ENCODE measurements at places on chromosomes 3 and 15.

- no peak for DNase-seq
Observed at GRCh38 chr3:141330718-141331376, 37.5 kb upstream of the ZBTB38 start.

DNA sequence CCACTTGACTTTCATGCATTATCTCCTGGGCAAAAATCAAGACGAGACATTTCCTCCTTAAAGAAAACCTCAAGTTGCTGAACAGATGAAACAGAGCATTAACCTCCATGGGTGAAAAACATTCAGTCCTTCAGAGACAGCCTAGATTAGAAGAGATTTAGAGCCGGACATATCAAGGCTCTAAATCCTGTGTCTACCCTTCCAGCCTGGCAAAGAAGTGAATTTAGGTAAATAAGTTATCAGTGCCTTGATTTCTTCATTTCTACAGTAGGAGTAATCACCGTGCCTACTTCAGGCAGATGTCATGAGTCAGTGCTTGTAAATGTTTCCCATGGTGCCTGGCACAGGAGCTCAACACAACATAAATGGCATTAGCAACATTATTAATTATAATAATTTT, 159.3 kb upstream of the PRICKLE2 start:
- DNase-seq: no peak

DNA sequence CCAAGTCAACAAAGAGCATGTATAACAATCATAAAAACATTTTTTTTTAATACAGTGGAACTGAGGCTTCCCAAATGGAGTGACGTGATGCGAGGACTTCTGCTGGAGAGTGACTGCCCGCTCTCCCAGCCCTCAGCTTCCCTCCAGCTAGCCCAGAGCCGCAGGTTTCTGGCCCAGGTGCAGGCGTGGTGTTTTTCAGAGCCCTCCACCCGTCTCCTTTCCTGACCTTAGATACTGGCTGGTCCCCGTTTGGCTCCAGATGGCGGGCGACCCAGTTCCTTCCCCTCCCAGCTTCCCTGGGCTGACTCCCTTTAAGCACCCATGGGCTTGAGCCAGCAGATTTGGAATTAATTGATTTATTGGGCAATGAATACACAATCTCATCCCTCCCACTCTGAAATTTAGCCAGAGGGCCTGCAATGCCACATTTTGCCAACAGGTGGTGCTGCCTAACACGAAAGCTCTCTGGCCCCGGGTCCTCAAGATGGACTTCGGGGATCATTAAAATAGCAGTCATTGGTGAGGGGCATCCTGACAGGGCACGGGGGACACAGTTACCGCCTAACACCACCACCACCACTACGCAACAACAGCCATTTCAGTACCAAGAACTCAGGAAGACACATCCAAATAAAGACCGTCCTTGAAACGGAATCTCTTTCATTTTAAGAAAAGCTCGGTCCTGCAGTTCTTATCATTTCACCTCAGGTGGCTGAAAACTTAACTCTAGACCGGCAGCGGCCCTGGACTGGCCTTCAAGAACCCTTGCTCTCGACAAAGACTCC, 47.5 kb upstream of the MUC4 start:
- peak; percentile 53 for DNase-seq

- DNase-seq: no peak
Observed at GRCh38 chr3:42412526-42413155, 2.2 kb upstream of the LYZL4 start.

- DNase-seq: no peak
Observed at GRCh38 chr3:151351219-151351618, 21.9 kb upstream of the P2RY13 start.

- DNase-seq: peak; percentile 79
Observed at GRCh38 chr15:25947323-25948314, 84.5 kb upstream of the ATP10A start.

- peak; percentile 78 for DNase-seq
Observed at GRCh38 chr3:125116311-125117080, 60.7 kb upstream of the HEG1 start.

- peak; percentile 24 for DNase-seq
Observed at GRCh38 chr3:62817678-62818077, 57.5 kb downstream of the CADPS start.

GRCh38 chr3:179897231-179897630, 139.5 kb downstream of the PEX5L start:
- no peak for DNase-seq

GRCh38 chr3:37474901-37475331, 300.5 kb upstream of the LRRFIP2 start:
- DNase-seq: peak; percentile 33

GRCh38 chr15:31382713-31383045, 56.0 kb downstream of the KLF13 start:
- no peak for DNase-seq

DNA sequence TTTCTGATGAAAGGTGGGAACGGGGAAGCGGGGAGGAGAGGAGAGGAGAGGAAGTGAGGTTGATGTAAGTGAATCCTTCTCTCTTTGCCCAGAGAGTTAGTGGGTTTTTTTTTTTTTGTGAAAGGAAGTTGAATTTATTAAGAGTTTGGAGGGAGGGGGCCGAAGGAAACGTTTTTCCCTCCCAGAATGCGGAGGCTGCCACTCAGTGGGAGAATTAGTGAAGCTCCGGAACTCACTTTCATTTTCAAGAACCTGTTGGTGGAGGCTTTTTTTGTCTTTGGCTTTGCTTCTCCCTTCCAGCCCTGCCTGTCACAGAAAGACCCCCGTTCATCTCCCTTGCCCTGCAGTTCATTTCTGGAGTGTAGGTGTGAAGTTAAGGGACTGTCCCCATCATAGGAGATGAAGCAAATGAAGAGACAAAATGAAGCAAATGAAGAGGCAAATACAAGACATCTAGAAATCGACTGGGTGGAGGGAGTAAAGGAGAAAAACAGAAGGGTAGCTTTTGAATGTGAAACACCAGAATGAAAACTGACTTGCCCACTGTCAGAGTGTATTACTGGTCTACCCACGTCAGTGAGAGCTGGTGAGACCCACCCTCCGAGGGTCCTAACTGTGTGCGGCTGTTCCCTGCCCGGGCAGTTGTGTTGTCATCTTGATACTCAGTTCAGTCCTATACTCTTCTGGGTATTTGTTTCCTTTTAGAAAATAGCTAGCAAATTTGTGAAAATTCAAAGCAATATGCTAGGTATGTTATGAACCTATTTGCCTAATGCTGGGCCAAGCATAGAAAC, 91.5 kb downstream of the ITPR1 start:
- DNase-seq: no peak

GRCh38 chr3:27127195-27127594, 242.0 kb downstream of the NEK10 start:
- DNase-seq: no peak

- peak; percentile 26 for DNase-seq
Observed at GRCh38 chr3:187943677-187944389, 198.6 kb upstream of the BCL6 start.

GRCh38 chr3:159787178-159787574, 201.5 kb upstream of the IL12A start:
- peak; percentile 77 for DNase-seq

GRCh38 chr3:122555275-122556071, 8.6 kb downstream of the PARP9 start:
- DNase-seq: peak; percentile 42

DNA sequence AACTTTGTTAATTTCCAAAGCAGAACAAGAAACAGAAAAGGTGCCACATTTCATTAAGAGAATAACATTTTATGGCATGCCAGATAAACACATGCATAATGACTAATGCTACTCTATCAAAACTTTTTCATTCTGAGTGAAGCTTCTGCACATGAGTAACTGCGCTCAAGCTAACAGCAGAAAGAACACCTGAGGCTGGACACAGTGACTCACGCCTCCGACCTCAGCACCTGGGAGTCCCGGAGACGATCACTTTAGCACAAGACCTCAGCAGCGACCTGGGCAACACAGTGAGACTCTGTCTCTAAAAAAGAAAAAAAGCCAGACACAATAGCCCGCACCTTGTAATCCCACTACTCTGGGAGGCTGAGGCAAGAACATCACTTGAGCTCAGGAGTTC, 70.6 kb downstream of the ACAP2 start:
- no peak for DNase-seq

Measured in fibroblast of skin of right biceps (primary cell).